SK-N-MC (cell line): ENCODE measurements at places on chromosomes 12 and 14.

GRCh38 chr12:127304751-127305725 is 961.9 kb upstream of the TMEM132C start:
- DNase-seq = no peak

DNA sequence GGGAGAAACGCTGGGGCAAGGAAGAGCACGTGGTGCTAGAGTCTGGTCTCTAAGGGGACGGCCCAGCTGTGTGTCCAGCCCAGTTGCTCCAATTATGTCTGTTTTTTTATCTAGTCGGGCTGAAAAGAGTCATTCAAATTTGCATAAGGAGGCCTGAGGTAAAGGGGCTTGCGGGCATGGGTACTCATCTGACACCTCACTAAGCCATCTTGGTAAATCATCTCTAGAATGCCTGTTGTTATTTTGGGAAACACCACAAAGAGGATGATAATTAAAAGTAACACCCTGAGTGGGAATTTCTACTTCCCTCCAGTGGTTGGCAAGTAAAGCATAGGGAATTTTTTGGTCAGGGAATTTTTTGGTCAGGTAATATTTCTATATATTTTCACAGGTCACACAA is 196.1 kb upstream of the ALG10B start:
- no peak for DNase-seq

DNA sequence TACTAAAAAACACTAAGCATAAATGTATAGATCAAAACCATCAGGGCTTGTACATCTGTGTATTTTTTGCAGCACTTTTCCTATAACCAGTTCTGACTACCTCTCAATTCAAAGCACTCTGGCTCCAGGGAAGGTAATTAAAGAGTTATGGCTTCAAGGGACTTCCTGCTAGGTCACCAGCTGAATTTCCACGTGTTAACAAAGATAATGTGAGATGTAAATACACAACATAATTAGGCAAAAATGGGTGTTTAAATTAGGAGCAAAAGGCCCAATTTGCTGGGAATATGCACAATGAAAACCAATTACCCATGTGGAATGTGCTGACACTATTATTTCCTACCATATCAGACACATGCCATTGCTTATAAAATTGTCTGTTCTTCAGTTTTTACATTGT is 513.4 kb upstream of the FLRT2 start:
- DNase-seq = peak; percentile 53

DNA sequence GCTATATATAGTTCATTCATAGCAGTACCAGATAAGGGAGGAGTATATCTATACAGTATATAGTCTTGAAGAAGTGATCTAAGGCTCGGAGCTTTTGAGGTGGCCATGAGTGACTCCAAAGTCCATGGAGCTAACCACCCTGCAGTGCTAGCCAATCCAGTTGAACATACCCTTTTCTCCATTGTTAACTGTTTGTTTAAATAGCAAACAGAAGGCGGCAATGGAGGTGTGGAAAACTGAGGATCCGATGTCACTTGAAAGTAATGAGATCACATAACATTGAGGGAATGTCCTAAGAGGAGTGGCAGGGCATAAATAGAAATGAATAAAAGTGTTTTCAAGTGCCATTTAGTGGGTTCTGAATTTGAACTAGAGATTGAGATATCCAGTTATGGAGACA is 12.4 kb upstream of the SNAPC1 start:
- DNase-seq = no peak

DNA sequence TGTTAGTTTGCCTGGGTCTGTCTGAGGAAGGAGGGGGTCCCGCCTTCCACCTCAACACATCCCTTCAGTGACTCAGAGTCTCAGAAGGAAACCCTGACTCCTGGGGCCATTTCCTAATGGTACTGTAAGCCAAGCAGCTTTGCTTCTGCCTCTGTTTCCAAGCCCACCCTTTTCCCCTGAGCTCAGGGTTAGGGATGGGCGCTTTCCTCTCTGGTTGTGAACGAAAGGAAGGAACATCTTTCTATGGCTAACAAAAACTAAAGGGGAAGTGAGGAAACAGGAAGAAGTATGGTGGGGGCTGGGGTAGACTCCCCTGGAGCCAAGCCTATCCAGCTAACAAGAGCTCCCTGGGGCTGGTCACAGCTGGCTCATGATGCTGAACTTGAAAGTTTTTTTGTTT is 11.6 kb upstream of the UNC119B start:
- no peak for DNase-seq
